ENCODE measurements at places on chromosomes 2 and 18.
A peak's percentile ranks its signal among the peaks of the same experiment; 100 is the strongest.

GRCh38 chr2:38557981-38558380 lies 44.7 kb downstream of the HNRNPLL start:
- DNase-seq, result no peak

DNA sequence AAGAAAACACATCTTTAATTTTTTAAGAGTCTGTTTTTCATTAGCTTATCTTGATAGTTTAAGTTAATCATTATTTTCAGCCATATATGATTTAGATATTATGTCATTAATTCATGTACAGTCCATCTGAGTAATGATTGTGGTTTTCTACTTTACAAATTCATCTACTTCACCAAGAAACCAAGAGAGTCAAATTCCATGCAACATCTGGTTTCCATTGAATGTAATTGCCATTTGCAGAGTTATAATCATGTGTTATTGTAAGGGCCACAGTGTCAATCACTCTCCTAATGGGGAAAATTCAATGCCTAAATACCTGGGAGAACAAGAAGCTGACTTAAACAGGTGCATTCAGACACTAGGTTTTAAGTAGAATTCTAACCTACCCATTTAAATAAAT lies 217.2 kb upstream of the OSR1 start:
- no peak for DNase-seq

GRCh38 chr2:111048856-111049768 lies 71.6 kb upstream of the BCL2L11 start:
- DNase-seq, result no peak

- no peak for DNase-seq
These were observed 2.1 kb downstream of the COQ10B start for GRCh38 chr2:197455428-197455827.

DNA sequence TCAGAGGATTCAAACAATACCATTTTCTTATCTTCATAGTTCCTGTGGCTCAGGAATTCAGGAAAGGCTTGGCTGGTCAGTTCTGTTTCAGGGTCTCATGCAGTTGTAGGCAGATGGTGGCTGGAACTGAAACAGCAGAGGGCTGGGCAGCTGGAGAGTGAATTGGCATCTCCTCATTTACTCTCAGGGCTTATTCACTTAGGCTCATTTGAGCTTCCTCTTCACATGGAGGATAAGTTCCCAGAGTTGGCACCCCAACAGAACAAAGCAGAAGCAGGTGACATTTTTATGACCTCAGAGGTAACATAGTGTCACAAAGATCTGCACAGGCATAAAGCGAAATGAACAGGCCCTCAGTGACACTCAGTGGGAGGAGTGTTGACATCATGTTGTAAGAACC lies 66.1 kb downstream of the RBBP8 start:
- DNase-seq, result no peak

DNA sequence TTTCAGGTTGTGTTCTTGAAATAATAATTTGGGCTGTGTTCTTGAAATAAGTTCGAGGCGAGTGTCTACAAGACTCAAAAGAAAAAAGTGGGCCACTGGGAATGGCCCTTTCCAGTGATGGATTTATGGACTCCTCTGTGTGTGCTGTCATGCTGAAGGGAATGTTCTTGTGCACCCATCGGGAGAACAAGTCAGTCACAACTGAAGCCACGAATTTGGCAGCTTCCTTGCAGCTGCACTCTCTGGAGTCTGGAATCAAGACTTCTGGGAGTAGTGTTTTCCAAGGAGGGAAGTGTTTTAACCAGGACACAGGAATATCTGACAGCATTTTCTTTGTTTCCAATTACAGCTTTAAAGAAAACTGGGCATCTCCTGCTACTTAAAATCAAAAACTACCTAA lies 620 bp downstream of the SLC14A1 start:
- DNase-seq, result no peak

DNA sequence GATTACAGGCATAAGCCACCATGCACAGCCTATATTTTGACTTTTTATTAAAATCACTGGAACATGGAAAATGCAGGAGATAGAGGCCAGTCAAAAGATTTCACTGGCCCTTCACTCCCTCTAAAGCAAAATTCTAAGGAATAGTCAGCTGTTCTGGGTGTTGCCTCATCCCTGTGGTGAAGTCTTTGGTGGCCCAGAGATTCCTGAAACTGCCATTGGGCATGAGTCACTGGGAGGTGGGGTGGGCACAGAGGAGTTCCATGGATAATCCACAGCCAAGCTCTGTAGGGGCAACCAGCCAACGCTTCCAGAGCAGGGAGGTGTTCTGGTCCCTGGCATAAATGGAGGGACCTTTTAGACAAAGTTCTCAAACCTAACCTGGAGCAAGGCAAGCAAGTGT lies 89.7 kb upstream of the TTC39C start:
- DNase-seq, result no peak

GRCh38 chr2:16396171-16396570 lies 269.5 kb downstream of the CYRIA start:
- DNase-seq, result no peak

DNA sequence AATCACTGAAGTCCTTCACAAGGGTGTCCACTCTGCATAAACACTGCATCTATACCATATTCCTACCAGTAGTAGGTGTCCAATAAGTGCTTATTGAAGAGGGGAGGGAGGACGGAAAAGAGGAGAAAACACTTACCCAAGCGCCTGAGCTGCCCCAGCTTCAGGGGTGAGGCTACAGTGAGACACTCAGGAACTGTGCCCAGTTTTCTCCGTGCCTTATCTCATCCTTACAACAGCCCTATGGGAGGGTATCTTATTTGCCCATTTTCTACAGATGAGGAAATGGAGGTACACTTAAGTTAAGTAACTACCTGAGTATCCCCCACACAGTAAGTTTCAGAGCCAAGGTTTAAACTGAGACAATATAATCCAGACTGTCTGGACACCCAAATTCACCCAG lies 41.5 kb downstream of the RNF152 start:
- peak; percentile 4 for DNase-seq

- no peak for DNase-seq
These were observed 165.0 kb downstream of the ZEB2 start for GRCh38 chr2:144354953-144355352.

GRCh38 chr18:23712445-23712844 lies 23.2 kb downstream of the LAMA3 start:
- DNase-seq, result peak; percentile 36

GRCh38 chr18:35808796-35809195 lies 163.7 kb upstream of the RMP24 start:
- no peak for DNase-seq

DNA sequence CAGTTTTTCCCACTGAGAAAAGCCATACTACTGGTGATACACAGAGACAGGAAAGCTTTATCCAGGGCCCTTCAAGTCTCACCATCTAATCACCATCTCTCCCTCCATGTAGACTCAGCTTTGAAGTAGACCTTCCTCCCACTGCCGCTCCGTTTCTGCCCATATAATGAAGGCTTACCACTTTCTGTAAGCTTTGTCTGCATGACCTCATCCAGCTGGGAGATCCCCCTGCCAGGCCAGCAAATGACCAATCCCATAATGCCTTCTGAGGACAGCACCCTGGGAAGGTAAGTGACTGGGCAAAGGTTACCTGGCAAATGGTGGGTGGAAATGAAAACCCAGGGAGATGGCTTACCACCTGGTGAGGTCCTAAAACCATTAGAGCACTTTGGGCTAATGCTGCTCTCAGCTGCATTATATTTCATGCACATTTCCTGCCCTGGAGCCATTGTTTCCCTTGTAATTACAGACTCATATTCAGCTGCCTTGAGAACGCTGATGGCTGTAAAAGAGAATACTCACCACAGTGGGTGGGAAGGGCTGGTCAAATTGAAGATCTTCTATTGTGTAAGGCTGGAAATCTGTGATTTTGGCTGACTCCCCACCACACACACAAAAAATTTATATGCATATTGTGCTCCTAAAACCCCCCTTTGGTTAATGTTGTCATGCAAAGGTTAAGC lies 350.7 kb upstream of the SYT4 start:
- DNase-seq, result no peak

- no peak for DNase-seq
These were observed 13.0 kb upstream of the APCDD1 start for GRCh38 chr18:10441472-10441871.

GRCh38 chr18:24398540-24398939 lies 916 bp upstream of the OSBPL1A start:
- DNase-seq, result no peak

- no peak for DNase-seq
These were observed 18.2 kb upstream of the SOX11 start for GRCh38 chr2:5674026-5674340.
